GM10248 (cell line): ENCODE measurements at places on chromosomes 7 and 10.

DNA sequence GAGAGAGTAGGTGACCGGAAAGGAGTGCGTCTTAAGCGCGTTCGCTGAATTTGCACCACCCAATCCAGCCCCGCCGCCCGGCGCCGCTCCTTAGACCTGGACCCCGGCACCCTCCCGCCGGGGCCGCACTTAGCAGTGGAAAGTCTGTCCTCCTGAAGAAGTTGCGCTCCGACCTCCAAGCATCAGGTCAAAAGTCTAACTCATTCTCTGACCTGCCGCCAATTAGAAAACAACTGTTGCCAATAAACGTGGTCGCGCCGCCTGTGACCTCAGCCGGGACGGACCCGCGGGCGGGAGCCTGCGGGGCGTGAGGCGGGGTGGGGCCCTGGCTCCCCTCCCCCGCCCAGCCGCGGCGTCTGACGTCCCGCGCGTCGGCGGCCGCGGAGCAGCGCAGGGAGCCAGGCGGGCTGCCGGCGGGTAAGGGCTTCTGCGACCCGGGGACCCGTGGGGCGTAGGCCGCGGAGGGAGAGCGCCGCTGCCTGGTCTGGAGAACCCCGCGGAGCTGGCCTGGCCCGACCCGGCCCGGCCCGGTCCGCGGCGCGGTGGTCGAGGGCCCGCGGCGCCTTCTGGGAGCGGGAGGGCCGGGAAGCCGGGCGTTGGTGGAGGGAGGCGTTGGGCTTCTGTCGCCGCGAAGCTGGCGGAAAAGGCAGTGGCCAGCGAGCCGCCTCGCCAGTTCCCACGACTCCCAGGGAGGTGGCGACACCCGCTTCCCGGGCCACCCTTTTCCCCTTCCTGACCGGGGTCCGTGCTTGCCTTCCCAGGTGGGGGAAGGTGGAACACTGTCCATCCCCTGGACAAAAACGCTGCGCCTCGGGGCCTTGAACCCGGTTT, at the start of gene BCAP29:
Gene BCAP29 (plus strand): TSS at position 362 of the 831 bp plus-strand sequence. CDS start 527 bp downstream, outside the sequence.
- peak; percentile 88 for DNase-seq

GRCh38 chr10:121836171-121836570, 91.7 kb downstream of the ATE1 start:
- no peak for DNase-seq

- no peak for DNase-seq
Measured at GRCh38 chr10:102358712-102359382, 36.7 kb upstream of the NFKB2 start.

GRCh38 chr10:62616885-62617590, 187.5 kb upstream of the ADO start:
- DNase-seq, result no peak

- peak; percentile 35 for DNase-seq
Measured at GRCh38 chr7:106866298-106867281, 1.5 kb downstream of the PIK3CG start.

DNA sequence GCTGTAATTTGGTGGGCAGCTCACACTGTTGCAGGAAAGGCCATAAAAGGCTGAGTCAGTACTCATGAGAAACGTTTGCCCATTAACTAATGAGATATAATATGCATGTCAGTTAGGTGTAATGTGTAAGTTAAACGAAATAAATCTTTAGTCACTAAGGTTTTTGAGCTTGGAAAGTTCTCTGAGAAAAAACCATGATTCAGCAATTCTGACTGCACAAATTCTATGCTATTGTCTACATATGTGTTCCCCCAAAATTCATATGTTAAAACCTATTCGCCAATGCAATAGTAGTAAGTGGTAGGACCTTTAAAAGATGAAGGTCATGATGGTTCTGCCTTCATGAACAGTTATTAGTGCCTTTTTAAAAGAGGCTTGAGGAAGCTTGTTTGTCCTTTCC, 559.7 kb upstream of the LRRTM3 start:
- DNase-seq, result no peak

DNA sequence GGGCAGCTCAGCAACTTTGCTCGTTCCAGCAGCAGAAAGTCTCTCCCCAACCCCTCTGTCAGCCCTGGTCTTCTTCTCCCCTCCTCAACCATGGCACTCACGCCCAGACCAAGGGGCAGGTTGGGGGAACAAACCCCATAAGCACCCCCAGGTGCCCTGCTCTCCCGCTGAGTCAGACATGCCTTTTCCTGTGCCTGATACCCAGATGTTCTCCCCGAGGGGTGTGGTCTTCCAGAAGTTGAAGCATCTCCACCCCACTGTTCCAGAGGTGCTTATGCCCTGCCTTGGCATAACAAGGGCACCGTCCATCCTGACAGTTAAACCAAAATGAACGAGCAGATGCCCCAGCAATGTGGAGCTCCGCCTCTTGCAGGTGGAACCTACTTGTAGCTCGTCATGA, 67.1 kb downstream of the C10orf143 start:
- no peak for DNase-seq

DNA sequence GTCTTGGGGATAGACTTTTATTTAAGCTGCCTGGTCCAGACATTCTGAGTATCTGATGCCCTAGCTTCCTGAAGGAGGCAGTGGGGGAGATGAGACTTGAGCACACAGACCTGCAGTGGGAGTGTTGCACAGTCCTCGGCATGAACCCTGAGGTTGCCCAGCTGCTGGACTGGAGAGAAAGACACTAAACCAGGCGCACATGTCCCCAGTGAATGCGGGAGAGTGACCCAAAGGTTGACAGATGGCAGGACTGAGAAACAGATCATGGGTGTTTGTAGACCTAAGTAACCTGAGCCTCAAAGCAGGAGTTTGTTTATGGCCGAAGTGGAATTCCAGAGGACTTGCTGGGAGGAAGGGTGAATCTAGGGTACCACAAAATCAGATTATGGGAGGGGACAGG, 15.7 kb upstream of the MSRB2 start:
- DNase-seq, result no peak

DNA sequence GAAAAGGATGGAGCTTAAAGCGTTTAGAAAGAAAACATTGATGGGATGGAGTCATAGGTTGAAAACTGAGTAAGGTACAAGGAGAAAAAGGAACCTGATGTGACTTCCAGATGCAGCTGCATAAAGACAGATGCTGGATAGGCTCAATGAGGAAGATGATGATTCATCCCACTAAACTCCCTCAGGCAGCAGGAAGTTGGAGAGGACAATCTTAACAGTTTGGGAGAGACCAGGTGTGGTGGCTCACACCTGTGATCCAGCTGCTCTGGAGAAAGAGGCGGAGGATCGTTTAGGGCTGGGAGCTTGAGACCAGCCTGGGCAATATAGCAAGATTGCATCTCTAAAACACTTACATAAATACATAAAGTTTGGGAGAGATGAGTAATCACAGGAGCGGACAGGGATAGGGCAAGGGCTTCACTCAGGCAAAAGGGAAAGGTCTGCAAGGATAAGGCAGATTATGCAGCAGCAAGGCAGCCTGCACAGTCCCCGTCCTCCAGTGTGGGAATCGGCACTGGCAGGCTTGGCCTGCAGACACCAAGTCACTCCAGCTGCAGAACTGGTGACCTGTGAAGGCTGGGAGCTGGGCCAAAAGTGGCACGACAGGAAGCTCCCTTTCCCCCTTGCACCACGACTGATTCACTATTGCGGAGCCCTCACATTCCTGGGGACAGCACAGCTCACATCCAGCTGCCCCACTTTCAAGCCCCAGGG, 438.5 kb downstream of the GRID1 start:
- no peak for DNase-seq

- DNase-seq, result no peak
Measured at GRCh38 chr7:125467996-125468854, 538.6 kb upstream of the POT1 start.

DNA sequence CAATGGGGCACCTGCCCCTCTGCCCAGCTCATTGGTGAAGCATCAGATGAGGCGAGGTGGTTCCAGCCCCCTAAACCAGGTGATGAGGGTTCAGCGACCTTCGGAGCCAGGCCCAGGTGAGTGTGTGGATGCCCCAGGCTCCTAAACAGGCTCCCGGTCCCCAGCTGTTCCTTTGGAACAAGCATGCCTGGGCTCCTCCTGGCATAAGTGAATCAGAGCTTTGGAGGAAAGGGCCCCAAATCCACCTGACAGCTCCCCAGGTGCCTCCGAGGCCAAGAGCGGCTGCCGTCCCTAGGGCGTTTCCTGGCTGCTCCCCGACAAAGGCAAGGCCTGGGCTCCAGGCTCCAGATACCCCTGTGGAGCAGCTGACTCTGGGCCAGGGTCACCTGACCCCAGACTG, 61.3 kb downstream of the YKT6 start:
- no peak for DNase-seq

DNA sequence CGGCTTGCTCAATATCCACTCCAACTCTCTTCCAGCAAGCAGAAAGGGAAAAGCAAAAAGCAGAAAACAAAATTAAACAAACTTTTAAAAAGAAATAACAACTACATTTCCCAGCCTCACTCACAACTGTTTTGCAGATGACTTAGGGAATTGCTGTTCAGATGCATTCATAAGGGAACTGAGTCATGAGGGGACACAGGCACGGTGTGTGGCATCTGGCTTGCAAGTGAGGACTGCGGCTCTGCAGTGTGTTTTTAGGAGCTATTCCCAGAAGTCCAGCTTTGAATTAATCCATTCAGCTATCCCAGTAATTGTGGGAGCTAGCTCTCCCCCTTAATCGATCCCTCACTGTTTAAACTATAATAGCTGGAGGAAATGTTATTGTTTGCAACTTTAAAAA, 30.3 kb downstream of the PTN start:
- DNase-seq, result no peak

- no peak for DNase-seq
Measured at GRCh38 chr10:90920986-90921666, at the start of gene ANKRD1. ANKRD1 (minus strand) TSS chr10:90921087; CDS start chr10:90921027, 60 bp downstream.
